ENCODE measurements at places on chromosomes 13 and 19.

DNA sequence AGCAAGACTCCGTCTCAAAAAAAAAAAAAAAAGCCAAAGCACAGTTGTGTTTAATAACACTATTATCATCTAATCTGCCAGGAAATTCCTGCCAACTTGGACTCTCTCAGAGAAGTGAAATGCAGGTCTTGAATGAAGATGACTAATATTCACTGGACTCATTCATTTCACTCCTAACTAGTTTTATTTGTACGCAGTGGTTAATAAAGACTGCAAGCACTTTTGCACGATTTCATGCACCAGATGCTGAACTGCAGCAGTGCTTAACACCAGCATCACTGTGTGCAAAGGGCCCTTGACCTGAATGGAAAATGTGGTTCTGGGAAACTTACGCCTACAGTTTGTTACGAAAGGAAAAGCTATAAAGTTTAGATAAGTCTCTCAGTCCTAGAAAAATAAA is 63.3 kb downstream of the DHRS12 start:
- DNase-seq = no peak

DNA sequence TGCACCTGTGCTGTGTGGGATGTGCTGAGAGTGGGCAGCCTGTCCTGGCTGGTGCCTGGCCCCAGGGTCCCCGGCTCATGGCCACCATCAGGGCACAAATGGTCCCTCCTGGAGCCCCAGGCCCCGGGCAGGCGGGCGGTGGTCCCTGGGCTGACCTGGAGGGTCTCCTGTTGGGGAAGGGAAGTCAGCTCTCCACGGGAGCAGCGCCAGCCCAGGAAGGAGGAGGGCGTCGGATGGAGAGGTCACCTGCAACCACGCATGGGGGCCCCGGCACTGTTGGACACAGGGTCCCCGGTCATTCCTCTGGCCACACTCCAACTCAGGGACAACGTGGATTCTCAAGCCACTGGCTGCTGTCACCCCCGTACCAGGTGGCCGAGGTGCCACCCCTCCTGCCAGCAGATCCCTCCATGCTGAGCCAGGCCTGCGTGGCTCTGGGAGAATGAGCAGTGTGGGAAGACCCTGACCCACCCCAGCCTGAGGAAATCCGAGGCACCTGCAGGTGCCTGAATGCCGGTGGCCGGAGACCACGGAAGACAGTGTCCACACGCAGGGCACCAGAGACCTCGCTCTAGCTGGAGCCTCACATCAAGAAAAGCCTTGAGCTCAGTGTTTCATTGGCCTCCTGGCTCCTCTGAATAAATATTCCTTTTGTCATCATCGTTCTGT is 13.5 kb downstream of the LMNB2 start:
- no peak for DNase-seq

GRCh38 chr19:18484992-18485391 is 36.9 kb downstream of the ELL start:
- no peak for DNase-seq

GRCh38 chr13:23619068-23619855 is 49.0 kb downstream of the TNFRSF19 start:
- no peak for DNase-seq
